Naive thymus-derived CD4-positive, alpha-beta T cell (primary cell): ENCODE measurements at places on chromosomes 4 and X.

DNA sequence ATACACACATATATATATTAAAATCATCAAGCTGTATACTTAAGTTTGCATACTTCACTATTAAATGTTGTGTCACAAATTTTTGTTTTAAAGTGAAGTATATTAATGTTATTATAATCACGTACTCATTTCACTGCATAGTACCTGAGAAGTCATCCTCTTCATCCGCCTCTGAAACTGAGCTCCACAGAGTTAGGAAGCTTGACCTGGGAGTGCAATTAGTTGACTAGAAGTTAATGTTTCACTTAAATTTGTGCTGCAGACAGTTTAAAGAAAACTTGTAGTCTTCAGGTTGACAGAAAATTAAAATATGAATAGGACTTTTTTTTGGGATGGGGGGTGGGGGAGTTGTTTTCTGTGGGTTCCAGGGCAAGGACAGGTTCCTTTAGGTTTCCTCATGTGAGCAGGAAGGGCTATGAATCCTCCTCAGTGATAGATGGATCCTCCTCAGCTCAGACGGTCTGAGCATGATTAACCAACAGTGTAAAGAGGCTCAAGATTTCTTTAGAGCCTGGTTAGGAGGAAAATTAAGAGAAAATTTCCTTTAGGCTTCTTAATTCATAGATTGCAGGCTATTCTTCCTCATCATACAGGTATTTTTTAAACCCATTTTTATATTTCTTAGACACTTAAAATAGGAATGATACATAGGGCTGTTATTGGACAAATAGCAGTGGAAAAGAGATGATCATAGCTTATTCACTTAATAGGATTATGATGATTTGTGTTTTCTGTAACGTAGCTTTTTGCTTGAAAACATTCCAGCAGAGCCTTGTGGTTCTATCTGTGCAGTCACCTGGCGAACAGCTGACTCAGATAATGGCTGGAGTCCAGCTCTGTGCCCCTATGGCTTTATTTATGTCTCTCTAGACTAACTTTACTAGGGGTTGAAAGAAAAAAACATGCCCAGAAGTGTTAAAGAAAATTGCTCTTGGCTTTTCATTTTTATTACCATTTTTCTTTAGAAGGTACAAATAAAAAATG, 102.7 kb downstream of the SLC4A4 start:
- DNase-seq: no peak

- no peak for DNase-seq
Measured at GRCh38 chr4:167452922-167453430, 218.7 kb upstream of the SPOCK3 start.

DNA sequence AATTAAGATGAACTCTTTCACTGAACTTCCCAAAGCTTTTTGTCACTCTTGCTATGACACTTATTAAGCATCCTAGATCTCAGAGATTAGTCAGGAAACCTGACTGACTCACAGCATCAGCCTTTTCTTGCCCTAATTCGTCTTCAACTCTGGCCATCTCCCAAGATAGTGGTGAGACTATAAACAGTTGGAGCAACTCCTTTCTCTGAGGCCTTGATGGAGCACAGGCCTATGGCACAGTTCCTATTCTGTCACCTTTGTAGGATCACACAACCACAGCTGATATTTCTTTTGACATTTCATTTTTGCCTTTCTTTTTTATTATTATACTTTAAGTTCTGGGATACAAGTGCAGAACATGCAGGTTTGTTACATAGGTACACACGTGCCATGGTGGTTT, 217.6 kb downstream of the PRR32 start:
- DNase-seq: no peak

DNA sequence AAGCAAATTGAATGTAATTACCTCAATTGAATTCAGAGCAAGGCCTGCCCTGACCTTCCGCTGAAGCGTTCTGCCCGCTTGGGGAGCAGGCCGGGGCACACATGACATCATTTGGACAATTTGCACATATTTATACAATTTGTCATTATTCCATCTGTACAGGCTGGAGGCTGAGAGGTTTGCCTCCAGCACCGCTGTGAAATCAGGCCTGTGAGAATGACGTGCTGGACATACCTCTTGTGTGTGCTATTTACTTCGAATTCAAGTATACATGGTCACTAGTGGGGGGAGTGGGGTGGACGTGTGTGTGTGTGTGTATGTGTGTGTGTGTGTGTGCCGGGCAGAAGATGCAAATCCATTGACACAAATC, 285.6 kb downstream of the SHOX start:
- no peak for DNase-seq

- DNase-seq: no peak
Measured at GRCh38 chrX:84737471-84737871, 235.2 kb upstream of the HDX start.

DNA sequence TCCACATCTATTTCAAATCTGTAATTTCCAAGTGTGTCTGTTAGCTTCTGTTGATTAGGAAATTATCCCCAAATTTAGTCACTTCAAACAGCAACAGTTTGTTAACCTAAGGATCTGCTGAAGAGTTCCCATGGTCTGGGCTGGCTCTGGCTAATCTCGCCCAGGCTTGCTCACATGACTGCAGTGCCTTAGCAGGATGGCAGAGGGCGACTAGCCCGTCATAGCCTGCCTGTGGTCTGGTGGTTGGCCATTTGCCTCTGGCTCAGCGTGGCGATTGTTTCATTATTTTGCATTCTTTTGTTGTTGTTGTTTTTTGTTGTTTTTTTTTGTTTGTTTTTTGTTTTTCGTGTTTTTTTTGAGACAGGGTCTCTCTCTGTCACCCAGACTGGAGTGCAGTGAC, 264.0 kb downstream of the TRIML1 start:
- no peak for DNase-seq

DNA sequence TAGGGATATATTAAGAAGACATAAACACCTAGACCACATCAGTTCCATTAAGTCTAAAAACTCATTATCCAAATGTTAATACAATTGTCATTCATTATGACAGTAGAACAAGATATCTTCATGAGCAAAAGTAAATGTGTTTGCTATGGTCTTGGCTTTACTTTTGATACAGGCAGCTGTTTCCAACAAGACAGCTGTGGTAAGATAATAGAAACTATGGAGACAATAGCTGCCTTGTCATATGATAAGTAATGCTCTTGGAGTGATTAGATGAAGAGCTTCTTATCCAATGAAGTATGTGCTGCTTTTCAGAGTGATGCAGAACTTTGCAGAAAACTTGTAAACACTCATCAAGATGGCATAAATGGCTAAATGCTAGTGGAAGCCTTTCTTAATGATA, 1066.0 kb downstream of the FSTL5 start:
- no peak for DNase-seq

- no peak for DNase-seq
Measured at GRCh38 chrX:48968377-48968776, 3.3 kb downstream of the KCND1 start.

GRCh38 chrX:143435916-143436315, 81.4 kb downstream of the SPANXN3 start:
- DNase-seq: no peak

DNA sequence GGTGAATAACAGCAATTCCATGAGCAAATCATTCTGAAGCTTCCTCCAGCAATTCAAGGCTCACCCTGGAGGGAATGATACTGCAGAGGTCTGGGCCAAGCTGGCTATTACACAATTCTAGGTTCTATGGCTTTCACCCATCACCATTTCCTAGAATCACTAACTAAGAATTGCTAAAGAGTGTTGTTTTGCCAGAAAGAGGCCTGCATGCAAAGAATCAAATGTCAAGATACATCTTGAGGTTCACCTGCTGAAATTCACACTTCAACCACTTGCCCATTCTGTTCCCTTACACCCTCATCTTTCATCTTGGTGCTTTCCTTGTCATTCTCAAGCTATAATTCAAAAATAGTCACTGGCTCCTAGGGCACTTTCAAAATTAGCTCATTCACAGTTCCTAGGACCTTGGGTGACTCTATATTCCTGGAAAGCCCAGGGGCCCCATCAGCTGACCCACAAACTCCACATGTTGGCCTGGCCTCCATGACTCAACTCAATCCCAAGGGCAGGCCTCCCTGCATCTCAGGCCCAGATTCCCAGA, 7.0 kb downstream of the APBB2 start:
- DNase-seq: no peak

DNA sequence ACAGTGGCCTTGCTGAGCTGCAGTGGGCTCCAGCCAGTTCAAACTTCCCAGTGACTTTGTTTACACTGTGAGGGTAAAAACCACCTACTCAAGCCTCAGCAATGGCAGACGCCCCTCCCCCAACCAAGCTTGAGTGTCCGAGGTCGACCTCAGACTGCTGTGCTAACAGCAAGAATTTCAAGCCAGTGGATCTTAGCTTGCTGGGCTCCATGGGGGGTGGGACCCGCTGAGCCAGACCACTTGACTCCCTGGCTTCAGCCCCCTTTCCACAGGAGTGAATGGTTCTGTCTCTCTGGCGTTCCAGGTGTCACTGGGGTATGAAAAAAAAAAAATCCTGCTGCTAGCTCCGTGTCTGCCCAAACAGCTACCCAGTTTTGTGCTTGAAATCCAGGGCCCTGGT, 168.9 kb upstream of the INTU start:
- DNase-seq: no peak

DNA sequence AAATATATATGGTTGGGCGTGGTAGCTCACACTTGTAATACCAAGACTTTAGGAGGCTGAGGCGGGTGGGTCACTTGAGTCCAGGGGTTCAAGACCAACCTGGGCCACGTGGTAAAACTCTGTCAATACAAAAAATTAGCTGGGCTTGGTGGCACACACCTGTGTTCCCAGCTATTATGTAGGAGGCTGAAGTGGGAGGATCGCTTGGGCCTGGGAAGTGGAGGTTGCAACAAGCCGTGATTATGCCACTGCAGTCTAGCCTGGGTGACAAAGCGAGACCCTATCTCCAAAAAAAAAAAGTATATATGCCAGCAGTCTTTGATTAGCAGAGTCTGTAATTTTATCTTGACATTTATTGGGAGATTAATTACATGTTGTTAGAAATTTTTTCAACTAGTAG, 8.7 kb downstream of the EIF2S3 start:
- DNase-seq: no peak

- no peak for DNase-seq
Measured at GRCh38 chr4:52102587-52102986, 51.5 kb downstream of the SPATA18 start.
